ENCODE measurements at places on chromosomes 2 and 18.
A peak's percentile ranks its signal among the peaks of the same experiment; 100 is the strongest.

DNA sequence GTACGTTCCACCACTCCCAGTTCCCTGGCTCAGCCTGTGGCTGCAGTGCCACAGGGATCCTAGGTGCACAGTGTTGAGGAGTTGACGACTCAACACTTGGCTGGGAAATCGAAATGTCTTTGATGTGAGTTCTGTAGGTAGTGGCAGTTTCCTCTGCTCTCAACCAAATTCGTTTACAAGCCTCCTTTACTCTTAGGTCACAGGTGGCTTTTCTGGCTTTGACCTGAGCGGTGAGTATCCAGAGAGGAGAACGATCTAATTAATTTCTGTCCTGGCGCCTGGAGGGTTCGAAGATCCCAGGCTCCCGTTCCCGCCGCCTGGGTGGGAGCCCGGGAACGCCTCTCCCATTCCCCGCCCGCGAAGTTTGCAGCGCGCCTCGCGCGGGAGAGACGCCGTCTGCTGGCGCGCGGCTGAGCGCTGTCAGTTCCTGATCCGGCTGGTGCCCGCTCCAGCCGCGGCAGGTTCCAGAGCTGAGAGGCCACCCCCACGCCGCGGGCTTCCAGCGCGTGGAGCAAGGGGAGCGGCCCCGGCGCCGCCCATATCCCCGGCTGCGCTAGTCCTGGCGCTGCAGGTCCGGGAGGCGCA lies at the start of gene LAMA3:
Gene LAMA3, plus strand, starts transcription at position 423 of the 585 bp plus-strand sequence. CDS start 231 bp downstream, outside the sequence.
- peak; percentile 46 for DNase-seq

- DNase-seq: no peak
These were observed 86.5 kb downstream of the CDCA7 start for GRCh38 chr2:173441222-173441621.

DNA sequence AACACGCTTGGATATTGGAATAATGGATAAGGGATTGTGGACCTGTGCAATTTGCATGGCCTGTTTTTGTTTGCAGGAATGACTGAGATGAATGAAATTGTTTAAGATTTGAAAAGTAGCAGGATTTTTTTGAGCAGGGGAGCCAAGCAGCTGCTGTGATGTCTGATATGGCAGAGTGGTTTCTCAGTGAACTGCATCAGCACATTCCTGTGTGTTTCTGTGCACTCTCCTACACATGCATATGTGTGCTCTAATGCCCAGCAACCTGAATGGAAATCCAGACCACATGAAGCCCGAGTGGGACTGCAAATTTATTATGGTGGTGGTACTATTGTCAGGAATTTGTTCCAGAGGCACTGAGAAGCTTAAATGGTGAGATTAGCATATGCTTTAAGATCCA lies 161.7 kb downstream of the PARD3B start:
- DNase-seq: no peak

DNA sequence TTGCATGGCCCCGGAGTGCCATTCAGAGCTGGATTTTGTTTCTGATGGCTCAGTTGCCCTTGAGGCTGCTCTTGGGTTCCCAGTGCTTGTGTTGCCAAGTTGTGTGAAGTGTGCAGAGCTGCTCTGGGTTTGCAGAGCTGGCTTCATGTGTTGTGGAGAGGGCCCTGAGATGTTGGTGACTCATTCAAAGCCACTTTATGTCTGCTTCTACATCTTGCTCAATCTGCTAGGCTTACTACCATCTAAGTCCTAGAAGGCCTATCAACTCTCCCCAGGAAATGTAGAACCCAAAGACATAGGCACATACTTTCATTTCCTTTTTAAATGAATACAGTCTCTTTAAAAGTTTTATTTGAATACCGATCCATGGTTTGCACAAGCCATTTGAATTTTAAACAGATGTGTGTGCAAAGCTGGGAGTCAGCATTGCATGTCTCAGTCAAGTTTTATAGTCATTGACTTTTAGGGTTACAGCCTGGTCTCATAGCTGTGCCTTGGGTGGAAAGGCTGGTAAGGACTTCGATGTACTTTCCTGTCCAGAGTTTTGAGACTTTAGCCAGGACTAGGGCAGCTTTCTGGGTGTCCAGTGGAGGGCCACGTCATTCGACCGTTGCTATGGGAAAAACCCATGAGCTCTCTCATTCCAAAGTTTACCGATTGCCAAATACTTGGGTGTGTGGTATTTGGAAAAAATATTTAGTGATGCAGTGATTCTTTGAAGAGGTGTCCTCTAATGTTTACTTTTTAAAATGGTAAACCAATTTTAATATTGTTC lies 105.0 kb downstream of the LTBP1 start:
- no peak for DNase-seq

GRCh38 chr2:181953881-181954537 lies 31.6 kb upstream of the PPP1R1C start:
- peak; percentile 58 for DNase-seq

DNA sequence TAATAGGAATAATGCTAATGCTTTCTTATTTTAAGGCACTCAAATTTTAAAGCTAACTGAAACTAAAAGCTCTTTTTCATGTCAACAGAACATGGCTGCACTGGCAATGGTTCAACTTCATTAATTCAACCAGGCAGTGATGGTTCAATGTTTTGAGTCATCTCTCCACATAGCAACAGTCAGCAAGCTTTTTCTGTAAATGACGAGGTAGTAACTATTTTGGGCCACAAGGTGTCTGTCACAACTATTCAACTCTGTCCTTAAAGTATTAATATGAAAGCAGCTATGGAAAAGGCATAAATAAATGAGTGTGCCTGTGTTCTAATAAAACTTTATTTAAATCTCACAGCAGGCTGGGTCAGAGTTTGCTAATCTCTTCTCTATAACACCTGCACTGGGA lies 1425.6 kb upstream of the PIK3C3 start:
- no peak for DNase-seq

GRCh38 chr2:102055346-102055990 lies 63.7 kb downstream of the IL1R2 start:
- DNase-seq: no peak

DNA sequence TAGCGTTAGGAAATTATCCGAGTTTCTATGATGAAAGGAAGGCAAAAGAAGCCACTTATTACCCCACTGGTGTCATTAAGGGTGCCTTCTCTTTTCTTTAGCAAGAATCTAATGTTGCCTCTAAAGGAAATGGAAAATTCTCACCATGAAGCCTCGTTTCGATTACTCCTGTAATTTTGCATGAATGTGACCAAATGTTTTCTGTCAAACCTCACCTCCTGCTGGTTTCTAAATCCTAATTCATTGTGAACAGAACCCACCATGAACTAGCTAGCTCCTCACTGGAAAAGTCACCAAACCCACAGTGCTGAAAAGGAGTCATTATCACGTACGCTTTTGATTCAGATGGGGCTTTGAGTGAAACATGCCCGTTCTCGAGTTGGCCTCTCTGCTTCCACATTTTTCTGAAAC lies 119.9 kb downstream of the COPS8 start:
- DNase-seq: no peak

Measured in progenitor cell of endocrine pancreas (in vitro differentiated cells).